ENCODE measurements at places on chromosomes 6 and 20.

- peaks cover 2% of the 10 kb centered on the region for H3K4me1 ChIP-seq
- H3K36me3 ChIP-seq: no peaks in the 10 kb centered on the region
- H3K27me3 ChIP-seq: no peaks in the 10 kb centered on the region
- no peak overlapping the region for H3K27ac ChIP-seq
- no peak overlapping the region for H3K4me3 ChIP-seq
Observed at GRCh38 chr6:129481706-129482105, 228.3 kb downstream of the ARHGAP18 start.

- no peak overlapping the region for H3K4me3 ChIP-seq
- DNase-seq: no peak
- H3K4me1 ChIP-seq: no peaks in the 10 kb centered on the region
- H3K36me3 ChIP-seq: no peaks in the 10 kb centered on the region
- no peak overlapping the region for H3K27ac ChIP-seq
Observed at GRCh38 chr20:18698735-18699380, 111.0 kb downstream of the DTD1 start.

DNA sequence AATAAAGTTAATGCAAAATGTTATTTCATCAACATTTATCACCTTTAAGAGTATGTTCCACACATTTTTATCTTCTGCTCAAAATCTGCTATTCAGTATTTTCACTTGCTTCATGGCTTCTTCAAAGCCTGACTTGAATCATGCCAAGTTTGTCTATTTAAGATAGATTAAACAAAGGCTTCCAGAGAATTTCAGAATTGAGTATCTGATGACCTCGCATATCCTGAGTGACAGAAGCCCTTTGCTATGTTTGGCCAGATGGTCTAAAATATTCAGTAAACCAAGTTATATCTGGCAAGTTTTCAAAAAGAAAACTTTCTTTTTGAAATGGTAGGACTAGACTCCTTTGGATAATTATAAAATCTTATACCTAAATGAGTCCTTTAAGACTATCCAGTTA is 348.9 kb upstream of the KCNQ5 start:
- no peaks in the 10 kb centered on the region for H3K36me3 ChIP-seq
- no peak overlapping the region for H3K4me3 ChIP-seq
- no peaks in the 10 kb centered on the region for H3K4me1 ChIP-seq
- no peak for DNase-seq
- H3K27ac ChIP-seq: no peak overlapping the region
- H3K27me3 ChIP-seq: no peaks in the 10 kb centered on the region

- DNase-seq: no peak
- peaks cover 10% of the 10 kb centered on the region for H3K4me1 ChIP-seq
- peaks cover 23% of the 10 kb centered on the region for H3K27me3 ChIP-seq
- no peaks in the 10 kb centered on the region for H3K36me3 ChIP-seq
- no peak overlapping the region for H3K27ac ChIP-seq
- no peak overlapping the region for H3K4me3 ChIP-seq
Observed at GRCh38 chr20:50194831-50195523, 4.3 kb downstream of the CEBPB start.

GRCh38 chr6:39852324-39852723 is 60.1 kb downstream of the DAAM2 start:
- H3K4me3 ChIP-seq: no peak overlapping the region
- no peaks in the 10 kb centered on the region for H3K27me3 ChIP-seq
- H3K27ac ChIP-seq: no peak overlapping the region

Measured in neuronal stem cell (in vitro differentiated cells).